ENCODE measurements at places on chromosomes 4 and X. TPM values are rescaled to one million over a fixed set of nuclear protein-coding genes. Genes with fewer than 3 reads are reported as not detected.

The ITIH6 gene
- 0.08 TPM for polyA plus RNA-seq

The MSX1 gene
- 2.0 TPM for polyA plus RNA-seq

DNA sequence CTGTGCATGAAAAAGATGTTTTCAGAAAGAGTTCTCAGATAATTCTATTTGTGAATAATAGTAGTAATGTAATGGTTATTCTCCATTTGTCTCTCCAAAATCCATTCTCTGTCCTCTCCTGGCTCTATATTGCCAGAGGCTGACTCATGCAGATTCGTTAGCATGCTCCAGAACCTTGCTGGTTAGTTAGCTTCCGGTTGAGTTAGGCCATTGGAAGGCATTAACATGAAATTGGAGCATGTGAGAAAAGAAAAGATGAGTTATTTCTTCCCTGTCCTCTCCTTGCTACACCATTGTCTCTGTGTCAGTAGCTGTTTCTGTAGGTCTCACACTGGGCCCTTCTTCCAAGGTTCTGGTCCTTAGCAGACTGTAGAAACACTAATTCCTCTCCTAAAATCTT is 23.5 kb upstream of the PRDM8 start:
- no peak for DNase-seq

DNA sequence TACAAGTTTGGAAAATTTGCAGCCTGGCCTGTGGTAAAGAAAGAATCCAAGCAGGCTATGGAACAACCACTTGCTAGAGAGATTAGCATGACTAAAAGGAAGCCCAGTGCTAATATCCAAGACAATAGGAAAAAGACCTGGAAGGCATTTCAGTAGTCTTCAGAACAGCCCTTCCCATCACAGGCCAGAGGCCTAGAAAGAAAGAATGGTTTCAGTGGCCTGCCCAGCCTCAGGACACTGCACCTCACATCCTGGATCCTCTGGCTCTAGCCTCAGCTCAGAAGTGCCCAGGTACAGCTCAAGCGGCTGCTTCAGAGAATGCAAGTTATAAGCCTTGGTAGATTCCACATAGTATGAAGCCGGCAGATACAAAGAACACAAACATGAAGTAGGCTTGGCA is 449.8 kb upstream of the AR start:
- no peak for DNase-seq

DNA sequence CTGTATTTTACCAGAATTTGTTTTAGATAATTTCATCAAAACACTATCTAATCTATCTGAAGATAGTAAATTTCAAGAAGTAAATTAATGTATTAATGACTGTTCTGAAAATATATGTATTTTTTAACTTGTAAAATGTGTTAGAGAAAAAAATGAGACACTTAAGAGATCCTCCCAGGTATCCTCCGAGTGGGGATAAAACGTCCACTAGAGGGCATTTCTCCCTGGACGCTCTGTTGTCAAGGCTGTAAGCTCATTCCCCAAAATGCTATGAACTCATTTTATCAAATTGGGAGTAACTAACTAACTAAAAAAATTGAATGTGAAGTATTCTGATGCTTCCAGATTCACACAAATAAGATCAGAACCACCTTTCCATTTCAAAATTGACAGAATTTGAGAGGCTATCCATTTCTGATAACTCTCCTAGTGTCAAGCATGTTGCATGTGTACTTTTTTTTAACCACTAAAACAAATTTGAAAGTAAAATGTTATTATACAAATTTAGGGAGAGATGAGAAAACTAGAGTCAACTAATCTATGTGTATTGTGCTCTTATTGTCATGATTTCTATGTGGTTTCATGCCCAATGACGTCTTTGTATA is 337.3 kb upstream of the HS3ST1 start:
- no peak for DNase-seq

DNA sequence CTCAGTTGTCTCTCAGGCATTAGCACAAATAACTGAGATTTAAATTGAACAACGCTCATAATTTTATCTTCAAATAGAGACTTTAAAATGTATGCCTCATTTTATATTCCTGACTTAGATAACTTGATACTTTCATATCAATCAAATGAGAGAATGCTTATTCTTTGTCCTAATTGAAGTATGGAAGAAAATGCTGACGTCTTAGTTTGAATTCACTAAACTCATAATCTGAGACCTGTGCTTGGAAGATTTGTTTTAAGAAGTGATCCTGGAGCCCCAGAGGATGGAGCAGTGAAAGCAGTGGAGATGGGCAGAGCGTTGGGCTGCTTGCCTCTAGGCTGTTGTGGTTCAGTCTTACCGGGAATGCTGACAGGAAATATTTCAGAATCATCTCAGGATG is 76.1 kb downstream of the ZNF518B start:
- DNase-seq, result no peak

The SH3D19 gene
- polyA plus RNA-seq, result 55.2 TPM

The TMEM164 gene
- 48.6 TPM for polyA plus RNA-seq

DNA sequence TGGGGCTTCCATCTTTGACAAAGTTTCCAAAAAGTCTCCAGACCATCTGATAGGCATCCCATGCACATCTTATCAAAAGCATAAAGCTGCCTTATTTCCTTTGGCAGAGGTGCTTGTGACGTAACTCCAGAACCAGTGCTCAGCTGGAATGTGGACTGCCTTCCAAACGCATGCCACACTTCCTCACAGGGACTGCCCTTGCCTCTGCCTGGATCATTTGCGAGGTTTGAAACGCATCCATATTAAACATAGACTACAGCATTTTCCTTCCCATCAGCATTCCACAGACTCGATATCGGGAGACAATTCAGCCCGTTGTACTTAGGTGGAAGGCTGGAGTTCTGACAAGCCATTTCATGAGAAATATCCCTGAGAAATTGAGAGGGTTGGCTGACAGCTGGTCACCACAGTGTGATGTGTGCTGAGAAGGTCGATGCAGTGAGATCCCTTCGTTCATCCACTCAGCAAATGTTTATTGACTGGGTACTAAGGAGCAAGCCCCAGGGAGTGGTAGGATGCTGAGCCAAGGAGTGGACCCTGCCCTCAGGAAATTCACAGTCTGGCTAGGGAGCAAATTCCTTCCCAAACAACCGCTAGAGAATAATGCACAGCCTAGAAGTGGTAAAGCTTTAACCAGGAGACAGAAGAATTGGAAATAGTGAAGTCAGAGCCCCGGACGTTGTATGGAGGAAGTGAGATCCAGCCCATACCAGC is 376.0 kb downstream of the BCOR start:
- no peak for DNase-seq

GRCh38 chr4:123503698-123504363 is 107.2 kb downstream of the SPRY1 start:
- no peak for DNase-seq

- no peak for DNase-seq
These were observed at the start of gene KCND1 for GRCh38 chrX:48971249-48972219. Gene KCND1, minus strand, starts transcription at chrX:48971844. Its CDS starts 1,573 bp downstream, at chrX:48970271.

- no peak for DNase-seq
These were observed 16.6 kb downstream of the STK32B start for GRCh38 chr4:5067908-5068307.

The SPARCL1 gene
- 475 TPM for polyA plus RNA-seq

GRCh38 chr4:57100979-57101651 is 9.1 kb downstream of the IGFBP7 start:
- DNase-seq, result no peak

DNA sequence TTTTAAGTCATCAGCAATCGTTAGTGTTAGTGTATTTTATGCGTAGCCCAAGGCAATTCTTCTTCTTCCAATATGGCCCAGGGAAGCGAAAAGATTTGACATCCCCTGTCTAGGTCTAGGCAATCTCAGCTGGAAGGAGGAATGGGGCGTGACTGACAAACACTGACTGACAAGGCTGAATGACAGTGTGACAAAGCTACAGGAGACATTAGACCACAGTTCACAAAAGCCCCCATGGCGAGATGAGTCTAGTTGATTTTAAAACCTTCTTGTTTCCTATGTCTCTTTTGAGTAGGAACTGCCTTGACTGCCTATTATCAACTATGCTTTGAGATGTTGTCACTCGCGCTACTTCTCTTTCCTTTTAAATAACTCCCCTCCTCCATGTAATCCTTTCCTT is 42.3 kb downstream of the QRFPR start:
- no peak for DNase-seq

The TRIM2 gene
- polyA plus RNA-seq, result 71.0 TPM

GRCh38 chr4:54058171-54058570 is 6.2 kb downstream of the CHIC2 start:
- no peak for DNase-seq

DNA sequence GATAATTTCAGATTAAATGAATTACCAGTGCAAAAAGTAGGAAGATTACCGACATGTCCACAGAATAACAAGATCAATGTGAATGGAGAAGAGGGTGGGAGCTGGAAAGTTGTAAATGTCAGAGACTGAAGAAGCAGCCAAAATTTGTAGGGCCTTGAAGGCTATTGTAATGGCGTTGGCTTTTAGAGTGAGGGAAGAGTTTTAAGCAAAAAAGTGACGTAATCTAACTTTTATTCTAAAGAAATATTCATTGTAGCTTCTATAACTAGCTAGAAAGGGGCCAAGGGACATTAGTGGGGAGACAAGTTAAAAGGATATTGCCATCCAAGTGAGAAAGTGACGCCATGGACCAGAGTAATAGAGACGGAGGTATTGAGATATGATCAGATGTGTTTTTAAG is 63.3 kb upstream of the PCDH7 start:
- DNase-seq, result no peak

The UGT2B11 gene
- polyA plus RNA-seq, result 0.62 TPM

DNA sequence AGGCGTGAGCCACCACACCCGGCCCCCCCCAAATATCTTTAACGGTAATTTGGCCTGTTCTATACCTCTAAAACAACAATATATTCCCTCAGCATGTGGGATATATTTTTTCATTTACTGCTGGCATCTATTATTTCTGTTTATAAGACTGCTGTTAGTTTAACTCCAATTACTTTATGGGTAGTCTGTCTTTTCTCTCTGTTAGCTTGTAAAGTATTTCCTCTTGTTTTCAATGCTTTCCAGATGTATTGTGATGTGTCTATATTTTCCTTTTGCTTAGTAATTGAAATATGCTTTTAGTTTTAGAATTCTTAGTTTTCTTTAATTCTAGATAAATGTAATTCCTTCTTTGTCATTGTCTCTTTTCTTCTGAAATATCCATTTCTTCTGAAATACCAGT is 445.8 kb downstream of the ANKRD50 start:
- no peak for DNase-seq

The IL1RAPL2 gene
- 0.36 TPM for polyA plus RNA-seq

DNA sequence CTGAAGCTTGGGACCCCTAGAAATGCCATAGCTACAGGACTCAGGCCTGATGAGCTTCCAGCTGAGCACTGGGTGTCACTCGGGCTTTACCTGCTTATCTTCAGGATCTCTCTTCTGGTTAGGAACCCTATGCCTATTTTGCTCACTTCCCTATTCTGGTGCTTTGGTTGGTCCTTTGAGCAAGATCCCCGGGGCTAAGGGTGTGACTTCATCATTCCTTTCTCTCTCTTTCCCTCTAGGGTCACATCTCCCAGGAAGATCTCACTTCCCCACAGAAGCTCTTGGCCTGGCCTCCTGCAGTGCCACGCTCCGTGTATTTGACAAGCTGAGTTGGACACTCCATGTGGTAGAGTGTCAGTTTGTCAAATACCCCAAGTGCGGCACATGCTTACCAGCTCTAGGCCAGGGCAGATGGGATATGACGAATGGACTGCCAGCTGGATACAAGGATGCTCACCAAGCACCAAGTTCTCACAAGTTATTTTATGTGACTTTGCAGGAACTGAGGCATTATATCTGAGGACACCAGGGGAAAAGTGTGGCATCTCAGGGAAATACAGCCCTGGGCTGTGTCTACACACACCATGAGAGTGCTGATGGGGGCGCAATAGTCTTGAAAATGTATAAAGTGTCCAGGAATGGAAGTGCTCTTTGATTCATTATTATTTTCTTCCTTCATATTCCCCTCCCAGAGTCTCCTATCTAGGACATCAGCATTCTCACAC is 21.1 kb downstream of the VSIG4 start:
- no peak for DNase-seq

DNA sequence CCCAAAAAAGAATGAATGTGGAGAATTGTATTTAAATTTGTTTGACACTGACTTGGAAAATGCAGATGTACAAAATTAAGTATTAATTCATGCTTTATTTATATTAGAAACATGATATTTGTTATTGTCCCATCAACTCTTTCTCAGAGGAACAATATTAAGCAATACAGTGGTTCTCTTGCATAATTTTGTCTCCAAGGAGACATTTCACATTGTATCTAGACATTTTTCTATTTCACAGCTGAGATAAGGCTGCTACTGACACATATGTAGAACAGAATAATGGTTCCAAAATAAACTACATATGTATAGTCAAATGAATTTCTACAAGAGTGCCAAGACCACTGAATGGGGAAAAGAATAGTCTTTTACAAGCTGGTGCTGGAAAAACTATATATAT is 427.9 kb upstream of the SPANXN1 start:
- DNase-seq, result no peak

The CLDN34 gene
- polyA plus RNA-seq, result 0.17 TPM

GRCh38 chr4:25856756-25857155 is 6.0 kb downstream of the SEL1L3 start:
- no peak for DNase-seq

The SSX4B gene
- not detected for polyA plus RNA-seq

The TMPRSS11D gene
- 0.26 TPM for polyA plus RNA-seq

- DNase-seq, result no peak
These were observed 305.1 kb upstream of the ANXA10 start for GRCh38 chr4:167787231-167787630.

The LANCL3 gene
- polyA plus RNA-seq, result 4.3 TPM

The IL21 gene
- polyA plus RNA-seq, result not detected

- DNase-seq, result no peak
These were observed 56.9 kb upstream of the PRPS1 start for GRCh38 chrX:107571296-107571998.

The RBBP7 gene
- 215 TPM for polyA plus RNA-seq

GRCh38 chr4:184811526-184812198 is 14.1 kb downstream of the ACSL1 start:
- no peak for DNase-seq

GRCh38 chrX:11244636-11245035 is 48.6 kb upstream of the AMELX start:
- peak; percentile 80 for DNase-seq

The ARHGAP6 gene
- polyA plus RNA-seq, result 22.9 TPM

DNA sequence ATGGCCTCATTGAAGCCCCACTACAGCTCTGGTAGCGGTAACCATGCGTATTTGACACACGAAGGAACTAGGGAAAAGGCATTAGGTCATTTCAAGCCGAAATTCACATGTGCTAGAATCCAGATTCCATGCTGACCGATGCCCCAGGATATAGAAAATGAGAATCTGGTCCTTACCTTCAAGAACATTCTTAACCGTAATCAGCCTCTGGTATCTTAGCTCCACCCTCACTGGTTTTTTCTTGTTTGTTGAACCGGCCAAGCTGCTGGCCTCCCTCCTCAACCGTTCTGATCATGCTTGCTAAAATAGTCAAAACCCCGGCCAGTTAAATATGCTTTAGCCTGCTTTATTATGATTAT is 876 bp downstream of the HPRT1 start:
- DNase-seq, result no peak

All from left lung (tissue), 14 donors.